CD4-positive, CD25-positive, alpha-beta regulatory T cell (primary cell): ENCODE measurements at places on chromosomes 16 and 17.

- DNase-seq = no peak
Observed at GRCh38 chr17:43359469-43360110, 39.2 kb upstream of the ARL4D start.

DNA sequence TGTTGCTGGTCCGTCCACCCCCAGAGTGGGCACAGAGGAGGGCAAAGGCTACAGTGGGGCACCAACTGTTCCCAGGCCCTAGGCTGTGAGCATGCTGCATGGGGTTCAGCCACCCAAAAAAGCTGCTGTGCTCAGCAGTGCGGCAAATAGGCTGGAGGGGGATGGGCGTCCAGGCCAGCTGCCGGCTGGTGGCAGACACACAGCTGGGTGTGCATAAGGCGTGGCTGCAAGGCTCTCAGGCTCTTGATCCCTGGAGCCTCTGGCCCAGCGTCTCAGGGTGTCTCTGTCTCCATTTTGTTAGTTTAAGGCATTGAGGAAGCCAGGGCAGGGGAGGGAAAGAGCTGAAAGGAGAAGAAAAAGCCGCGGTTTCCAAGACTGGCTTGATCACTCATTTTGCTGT, 8.8 kb downstream of the RPL19 start:
- DNase-seq = no peak

DNA sequence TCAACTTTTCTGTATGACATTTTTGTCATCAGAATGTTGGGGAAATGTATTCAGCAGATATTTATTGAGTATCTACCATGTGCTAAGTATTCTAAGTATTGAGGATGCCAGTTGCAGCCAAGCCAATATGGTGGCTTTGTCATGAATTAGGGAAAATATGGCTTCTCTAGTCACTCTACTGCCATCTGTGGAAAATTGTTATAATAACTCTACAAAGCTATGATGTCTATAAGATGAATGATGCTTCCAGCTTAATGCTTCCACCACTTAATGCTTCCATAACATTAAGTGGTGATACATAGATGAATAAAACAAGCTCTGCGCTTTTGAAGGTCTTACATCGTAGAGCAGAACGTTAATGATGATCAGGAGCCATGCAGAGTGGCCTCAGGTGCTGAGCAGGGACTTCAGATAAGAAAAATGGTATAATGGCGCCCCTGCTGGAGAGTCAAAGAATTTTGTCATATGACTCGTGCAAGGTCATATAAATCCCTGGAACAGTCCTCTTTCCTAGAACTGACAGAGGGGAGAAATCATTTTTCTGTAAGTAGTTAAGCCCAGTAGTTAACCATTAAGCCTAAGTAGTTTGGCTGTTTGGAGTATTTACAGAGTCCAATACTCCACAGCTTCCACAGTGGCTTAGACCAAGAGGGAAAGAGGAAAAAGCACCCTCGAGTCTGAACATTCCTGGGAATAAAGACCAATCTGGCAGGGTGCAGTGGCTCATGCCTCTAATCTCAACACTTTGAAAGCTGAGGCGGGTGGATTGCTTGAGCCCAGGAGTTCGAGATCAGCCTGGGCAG, 2.7 kb upstream of the TMIGD1 start:
- peak; percentile 44 for DNase-seq

DNA sequence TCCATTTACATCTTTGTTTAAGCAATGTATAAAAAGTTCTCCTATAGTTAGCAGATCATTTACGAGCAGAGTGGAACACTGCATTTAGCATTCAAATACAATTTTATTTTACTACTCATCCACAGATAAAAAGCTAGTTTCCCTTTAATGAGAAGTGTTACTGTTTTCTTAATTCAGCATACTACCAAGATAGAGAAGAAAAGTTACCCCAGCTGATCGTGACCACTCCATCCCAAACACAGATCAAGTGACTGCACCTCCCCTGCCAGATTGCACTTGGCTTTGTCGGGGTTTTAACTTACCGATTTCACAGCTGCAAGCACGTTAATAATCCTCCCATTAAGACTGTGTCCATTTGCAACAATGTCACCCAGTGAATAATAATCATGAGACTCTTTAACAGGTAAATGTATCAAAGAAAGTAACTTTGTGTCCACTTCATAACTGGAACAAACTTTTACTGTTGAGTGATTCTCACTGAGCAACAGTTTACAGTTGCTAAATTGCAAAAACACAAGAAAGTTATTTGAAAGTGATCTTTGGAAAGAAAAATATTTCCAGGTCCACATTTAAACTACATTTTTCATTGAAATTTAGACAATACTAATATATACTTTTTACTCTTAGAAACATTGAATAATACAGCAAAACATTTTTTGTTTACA, 14.4 kb downstream of the MEIOB start:
- no peak for DNase-seq

DNA sequence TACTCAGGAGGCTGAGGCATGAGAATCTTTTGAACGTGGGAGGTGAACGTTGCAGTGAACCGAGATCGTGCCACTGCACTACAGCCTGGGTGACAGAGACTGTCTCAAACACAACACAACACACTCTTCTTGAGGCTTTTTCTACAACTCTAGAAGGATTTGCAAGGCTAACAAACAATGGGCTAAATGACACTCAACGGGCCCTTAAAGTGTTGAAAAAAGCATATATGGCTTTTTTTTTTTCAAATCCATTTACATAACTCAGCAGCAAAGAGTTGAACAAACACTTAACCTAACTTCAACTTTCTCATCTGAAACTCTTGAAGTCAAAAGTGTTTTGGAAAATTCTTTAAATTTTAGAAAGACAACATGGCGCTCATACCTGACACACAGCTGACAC, 22.3 kb downstream of the CDR2 start:
- no peak for DNase-seq

- DNase-seq = no peak
Observed at GRCh38 chr16:64121473-64121872, 1000.4 kb downstream of the CDH11 start.

- DNase-seq = no peak
Observed at GRCh38 chr17:70675070-70675590, 505.8 kb downstream of the KCNJ2 start.

DNA sequence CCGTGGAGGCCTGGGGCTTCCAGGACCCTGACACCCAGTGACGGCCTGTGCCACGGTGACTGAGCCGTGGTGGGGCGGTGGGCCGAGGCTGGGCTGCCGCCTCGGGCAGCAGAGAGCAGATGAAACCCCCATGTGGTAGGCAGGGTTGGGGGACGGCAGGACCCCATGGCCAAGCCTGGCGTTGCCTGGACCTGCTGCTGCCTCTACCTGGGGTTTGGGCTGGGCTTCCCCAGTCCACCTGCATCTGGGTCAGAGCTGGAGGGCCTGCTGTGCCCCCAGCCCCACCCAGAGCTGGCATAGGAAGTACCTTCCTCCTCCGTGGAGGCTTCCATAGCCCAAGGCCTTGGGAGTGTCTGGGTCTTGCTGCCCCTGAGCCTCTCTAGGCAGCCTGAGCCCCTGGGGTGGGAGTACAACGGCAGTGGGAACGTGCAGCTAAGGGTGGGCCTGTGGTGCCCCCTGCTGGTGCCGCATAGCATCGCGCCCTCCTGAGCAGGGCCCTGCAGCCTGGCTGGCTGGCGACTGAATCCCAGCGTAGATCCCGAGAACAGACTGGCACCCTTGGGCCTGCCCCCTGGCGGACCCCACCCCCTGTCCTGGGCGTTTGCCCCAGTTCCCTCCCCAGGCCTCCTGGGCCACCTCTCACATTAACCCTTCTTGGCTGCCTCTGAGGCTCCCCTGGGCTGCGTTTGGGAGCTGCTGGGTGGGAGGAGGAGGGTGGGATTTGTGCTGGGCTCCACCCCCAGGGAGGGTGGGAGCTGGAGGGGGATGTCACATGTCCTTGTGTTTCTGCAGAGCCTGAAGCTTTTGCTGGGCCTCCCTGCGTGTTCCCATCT, 12.6 kb upstream of the ATP6V0C start:
- DNase-seq = peak; percentile 76

DNA sequence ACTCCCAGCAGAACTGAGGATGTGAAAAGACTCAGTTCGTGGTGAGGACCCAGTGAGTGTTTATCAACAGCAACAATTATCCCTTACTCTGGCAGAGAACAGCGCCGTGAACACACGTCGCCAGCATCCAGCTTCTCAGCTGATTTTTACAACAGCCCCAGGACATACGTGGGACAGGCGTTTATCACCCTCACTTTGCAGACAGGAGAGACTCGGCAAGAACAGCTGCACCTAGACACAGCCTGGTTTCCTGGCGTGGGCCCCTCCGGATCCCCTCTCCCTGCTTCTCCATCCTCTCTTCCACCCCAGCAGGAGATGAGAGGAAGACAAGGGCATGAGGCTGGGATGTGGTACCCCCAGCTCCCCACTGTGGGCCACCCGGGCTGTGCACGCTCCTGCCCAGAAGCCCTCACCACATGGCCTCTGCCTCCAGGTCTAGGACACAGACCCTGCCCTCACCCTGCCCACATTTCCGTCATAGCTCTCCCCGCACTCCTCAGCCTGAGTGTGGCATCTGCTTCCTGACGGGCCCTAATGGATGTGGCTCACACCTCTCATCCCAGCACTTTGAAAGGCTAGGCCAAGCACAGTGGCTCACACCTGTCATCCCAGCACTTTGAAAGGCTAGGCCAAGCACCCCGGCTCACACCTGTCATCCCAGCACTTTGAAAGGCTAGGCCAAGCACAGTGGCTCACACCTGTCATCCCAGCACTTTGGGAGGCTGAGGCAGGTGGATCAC, 17.5 kb downstream of the ABR start:
- no peak for DNase-seq

DNA sequence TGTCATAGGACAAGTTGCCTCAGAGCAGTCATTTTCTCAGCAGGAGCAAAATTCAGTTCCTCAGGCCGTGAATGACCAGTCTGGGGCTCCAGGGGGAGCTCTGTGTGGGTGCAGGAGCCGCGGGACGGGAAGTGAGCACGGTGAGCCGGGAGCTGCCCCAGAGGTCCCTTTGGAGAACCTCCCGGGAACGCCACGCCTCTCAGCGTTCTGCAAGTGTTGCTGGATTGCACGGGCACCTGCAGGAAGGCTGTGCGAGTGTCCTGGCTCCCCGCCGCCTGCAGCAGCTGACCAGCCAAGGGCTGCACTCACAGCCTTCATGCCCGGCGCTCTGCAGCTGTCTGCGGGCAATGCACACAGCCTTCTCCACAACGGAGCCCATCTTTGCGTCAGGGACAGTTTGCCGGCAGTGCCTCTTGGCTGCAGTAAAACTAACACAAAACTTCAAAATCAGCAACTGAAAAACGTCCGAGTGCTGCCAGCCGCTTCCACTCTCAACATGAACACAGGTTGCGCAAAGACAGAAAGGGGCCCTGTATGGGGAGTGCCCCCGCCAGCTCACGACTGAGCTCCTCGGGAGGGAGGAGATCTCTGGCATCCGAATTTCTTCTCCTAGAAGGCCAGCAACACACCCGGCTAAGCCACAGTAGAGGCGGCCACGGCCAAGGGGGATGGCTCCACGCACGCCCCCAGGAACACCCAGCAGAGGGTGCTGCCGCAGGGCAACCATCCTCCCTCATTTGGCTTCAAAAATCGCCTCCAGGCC, 16.0 kb downstream of the NDUFAF8 start:
- DNase-seq = no peak

DNA sequence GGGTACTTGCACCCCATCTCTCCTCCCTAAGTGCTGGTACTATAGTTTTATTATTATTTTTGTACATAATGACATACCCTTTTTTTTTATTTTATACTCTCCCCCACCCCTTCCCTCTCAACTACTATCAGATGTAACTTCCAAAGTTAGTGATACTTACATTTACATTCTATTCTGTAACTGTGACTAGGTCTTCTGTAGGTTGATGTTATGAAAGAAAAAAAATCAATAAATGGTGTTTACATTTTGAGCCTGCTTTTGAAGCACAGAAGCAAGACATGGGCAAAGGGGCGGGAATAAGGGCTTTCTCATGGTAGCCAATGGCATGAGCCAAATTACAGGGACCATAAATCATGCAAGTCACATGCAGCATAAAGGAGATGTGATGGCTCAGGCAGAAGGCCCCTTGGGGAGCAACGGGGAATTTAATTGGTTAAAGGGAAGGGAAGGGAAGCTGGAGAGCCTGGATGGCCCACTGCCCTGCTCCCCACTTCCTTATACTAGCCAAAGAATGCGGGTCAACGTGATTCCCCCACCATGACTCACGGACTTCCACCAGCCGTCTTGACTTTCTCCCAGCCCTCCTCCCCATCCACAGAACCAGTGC, 2.4 kb upstream of the ACSF2 start:
- no peak for DNase-seq

GRCh38 chr17:80986046-80986445, 5.6 kb upstream of the CHMP6 start:
- DNase-seq = no peak

DNA sequence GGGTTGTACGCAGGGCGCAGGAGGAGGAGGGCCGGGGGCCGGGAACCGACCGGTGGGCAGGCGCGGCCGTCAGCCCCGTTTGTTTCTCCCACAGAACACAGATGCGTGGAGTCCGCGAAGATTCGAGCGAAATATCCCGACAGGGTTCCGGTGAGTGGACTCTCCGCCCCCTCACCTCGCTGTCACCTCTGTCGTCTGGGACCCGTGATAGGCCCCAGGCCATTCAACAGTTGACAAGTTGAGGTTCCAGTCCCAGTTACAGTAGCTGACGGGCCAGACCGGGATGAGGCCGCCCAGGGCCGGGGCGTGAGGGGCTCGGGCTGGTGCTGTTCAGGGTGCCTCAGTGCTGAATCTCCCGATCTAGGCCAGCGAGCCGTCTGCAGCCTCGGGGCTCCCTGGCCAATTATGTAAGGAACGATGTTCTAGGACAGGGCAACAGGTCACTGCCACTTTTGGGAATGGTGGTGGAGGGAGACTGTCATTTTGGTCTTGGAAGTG, 628 bp downstream of the GABARAPL2 start:
- peak; percentile 16 for DNase-seq

DNA sequence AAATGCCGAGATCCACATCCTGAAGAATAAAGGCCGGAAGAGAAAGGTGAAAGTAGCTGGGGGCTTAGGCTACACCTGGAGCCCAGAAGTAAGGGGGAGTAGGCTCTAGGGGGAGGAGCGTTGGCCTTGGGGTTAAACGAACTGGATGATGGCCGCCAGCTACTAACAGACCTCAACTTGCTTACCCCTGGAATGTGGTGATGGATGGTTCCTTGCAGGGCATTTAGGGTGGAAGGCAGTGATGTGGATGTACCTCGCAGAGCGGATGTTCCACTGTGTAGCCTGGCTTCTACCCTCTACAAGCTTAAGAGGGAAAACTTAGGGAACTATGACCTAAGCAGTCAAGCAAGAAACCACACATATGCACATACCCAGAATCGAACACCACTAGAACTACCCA, 2.3 kb upstream of the MAZ start:
- no peak for DNase-seq

- DNase-seq = no peak
Observed at GRCh38 chr16:2487903-2488531, 13.1 kb downstream of the TBC1D24 start.
